Activated T-helper 17 cell treated with anti-CD3 and anti-CD28 coated beads, Interleukin-2, amount 50 U/mL, for 72 hours (primary cell): ENCODE measurements at places on chromosomes 16 and 17.

GRCh38 chr17:62098623-62099231 is 33.6 kb upstream of the MED13 start:
- peak; percentile 80 for ATAC-seq

- ATAC-seq, result no peak
These were observed 69.2 kb downstream of the MAP2K4 start for GRCh38 chr17:12089809-12090384.

DNA sequence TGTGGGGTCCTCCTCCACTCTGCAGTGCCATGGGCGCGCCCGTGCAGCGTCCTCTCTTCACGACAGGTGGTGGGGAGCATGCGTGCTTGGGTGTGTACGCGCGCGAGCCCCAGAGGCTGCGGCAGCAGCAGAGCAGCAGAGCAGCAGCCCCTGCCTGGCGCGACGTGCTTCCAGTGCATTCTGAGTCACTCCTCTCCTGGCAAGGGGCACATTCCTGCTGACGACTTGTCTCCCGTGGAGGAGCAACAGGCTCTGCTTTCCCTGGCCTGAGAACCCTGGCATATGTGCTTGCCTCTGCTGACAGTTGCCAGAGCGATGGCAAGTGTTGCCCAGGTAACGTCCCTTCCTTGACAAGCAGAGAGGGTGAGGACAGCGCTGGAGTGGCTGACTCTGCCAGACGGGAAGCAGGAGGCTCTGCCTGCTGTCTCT is 133.8 kb upstream of the PLCG2 start:
- ATAC-seq, result no peak

DNA sequence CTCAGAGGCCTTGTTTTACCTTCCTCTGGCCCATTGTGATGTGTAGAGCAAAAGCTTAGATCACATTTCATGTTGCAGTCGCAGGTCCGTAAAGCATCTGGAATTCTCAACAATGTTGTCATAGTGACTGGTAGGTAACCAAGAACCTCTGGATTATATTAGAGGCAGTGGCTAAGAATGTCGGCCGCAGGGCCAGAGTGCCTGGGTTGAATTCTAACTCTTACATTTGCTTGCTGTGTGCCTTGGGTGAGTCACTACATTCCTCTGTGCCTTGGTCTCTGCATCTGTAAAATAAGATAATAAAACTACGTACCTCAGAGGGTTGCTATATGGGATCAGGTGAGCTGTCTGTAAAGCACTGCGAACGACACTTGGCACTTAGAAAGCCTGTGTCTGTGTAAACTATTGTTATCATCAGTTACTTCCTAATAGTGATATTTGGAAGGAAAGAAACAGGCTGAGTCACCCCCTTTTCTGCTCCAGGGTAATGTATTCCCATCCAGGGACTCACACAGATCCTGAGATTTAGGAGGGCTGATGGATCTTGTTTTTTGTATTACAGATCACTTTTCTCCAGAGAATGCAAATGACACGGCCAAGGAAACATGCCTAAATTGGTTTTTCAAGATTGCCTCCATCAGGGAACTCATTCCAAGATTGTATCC is 52.2 kb downstream of the VPS35L start:
- ATAC-seq, result no peak

GRCh38 chr16:70432723-70433457 is 6.0 kb downstream of the ST3GAL2 start:
- no peak for ATAC-seq

DNA sequence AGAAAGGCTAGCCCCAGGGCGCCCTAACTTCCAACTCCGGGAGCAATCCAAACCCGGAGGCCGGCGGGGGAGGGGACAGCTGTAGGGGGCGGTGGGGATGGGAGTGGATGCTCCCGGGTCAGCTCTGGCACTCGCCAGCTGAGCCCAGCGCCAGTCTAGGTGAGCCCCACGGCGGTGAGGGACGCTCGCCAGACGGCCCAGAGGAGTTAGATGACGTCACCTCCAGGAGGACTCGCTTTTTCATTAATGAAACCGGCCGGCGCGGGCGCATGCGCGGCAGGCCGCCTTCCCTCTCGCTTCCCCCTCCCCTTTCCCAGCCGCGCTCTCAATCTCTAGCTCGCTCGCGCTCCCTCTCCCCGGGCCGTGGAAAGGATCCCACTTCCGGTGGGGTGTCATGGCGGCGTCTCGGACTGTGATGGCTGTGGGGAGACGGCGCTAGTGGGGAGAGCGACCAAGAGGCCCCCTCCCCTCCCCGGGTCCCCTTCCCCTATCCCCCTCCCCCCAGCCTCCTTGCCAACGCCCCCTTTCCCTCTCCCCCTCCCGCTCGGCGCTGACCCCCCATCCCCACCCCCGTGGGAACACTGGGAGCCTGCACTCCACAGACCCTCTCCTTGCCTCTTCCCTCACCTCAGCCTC is at the start of gene NF1:
Gene NF1 (plus strand): TSS at position 378 of the 636 bp plus-strand sequence. CDS start 333 bp downstream, outside the sequence.
- peak; percentile 90 for ATAC-seq

DNA sequence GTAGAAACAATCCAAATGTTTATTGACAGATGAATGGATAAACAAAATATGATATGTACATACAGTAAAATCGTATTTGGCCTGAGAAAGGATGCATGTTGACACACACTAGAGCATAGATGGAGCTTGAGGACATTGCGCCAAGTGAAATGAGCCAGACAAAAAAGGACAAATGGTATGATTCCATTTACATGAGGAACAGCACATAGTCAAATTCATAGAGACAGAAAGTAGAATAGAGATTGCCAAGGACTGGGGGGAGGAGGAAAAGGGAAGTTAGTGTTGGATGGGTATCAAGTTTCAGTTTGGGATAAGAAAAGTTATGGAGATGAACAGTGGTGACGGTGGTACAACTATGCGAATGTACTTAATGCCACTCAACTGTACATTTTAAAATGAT is 47.9 kb downstream of the COPRS start:
- no peak for ATAC-seq

GRCh38 chr17:42672038-42672437 is 4.8 kb downstream of the PLEKHH3 start:
- no peak for ATAC-seq

GRCh38 chr16:89455178-89455577 is 35.2 kb downstream of the ANKRD11 start:
- peak; percentile 67 for ATAC-seq

GRCh38 chr16:31508706-31509195 is 560 bp upstream of the RUSF1 start:
- ATAC-seq, result no peak

DNA sequence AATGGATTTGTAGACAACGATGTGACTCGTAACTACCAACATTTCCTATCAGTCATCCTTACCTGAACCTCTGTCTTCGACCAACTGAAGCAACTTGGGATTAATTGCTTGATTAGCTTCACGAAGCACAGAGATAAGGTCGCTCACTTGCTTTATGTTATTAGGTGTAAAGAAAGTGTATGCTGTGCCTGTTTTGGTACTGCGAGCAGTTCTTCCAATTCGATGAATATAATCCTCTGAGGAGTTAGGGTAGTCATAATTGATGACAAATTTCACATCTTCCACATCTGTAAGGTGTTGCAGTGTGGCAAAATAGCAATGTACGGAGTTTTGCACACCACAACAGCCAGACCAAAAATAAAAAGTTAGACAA is 3.6 kb upstream of the POLG2 start:
- no peak for ATAC-seq

DNA sequence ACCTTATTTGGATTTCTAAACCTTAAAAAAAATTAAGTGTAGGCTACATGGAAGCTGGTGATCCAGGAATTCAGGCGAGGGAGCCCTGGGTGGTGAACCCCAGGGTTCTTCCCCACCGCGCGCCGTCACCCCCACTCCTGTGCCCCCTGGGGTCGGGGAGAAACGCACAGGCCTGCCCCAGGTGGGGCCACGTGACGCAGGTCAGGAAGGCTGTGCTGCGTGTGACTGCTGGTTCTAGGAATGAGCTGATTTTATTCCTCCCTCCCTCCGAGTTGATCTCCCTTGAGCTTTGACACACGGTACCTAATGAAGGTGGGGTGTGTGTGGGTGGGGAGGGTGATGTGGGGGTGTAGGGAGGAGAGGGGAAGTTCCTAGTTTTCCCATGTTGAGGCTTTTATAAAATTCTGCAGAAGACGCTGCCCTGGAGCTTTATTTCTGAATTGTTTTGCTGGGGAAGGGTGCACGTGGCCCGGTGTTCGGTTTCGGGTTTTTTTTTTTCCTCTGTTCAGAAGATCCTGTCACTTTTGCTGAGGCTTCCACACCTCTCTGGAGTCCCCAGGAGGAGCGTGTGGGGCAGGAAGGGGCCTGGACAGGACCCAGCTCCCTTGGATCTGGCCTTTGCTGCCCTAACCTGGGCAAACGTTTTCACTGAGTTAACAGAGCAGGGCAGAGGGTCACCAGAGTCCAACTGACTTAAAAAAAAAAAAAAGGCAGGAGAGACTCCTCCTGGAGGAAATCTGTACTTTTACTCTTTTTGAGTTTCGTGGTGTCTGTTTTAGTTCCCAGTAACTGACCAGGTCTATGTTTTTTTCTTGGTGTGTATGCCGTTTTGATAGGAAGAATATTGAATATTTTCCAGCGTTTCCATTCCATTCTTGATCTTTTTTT is 55.8 kb upstream of the GSE1 start:
- ATAC-seq, result peak; percentile 37

GRCh38 chr17:46847204-46848191 is 3.9 kb upstream of the WNT9B start:
- no peak for ATAC-seq

- ATAC-seq, result no peak
These were observed 24.9 kb downstream of the SCNN1G start for GRCh38 chr16:23207485-23207884.

- ATAC-seq, result no peak
These were observed 794 bp downstream of the TMEM235 start for GRCh38 chr17:78231991-78232858.

- ATAC-seq, result no peak
These were observed 81.8 kb upstream of the DNAJA2 start for GRCh38 chr16:47055136-47055885.
